ENCODE measurements at places on chromosomes 1 and 21.

DNA sequence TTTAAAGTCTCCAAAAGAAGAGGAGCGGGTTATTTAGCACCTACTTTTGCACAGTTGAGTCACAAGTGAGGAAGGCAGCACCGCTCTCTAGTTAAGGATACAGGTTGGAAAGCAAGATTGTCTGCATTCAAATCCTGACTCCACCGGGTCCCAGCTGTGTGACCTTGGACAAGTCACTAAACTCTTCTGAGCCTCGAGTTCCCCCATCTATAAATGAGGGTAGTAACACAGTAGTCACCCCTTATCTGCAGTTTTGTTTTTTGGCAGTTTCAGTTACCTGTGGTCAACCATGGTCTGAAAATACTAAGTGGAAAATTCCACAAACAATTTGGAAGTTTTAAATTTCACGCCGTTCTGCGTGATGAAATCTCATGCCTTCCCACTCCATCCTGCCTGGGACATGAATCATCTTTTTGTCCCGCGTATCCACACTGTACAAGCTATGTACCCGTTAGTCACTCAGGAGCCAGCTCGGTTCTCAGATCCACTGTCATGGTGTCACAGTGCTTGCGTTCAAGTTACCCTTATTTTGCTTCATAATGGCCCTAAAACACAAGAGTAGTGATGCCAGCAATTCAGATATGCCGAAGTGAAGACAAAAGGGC lies 49.4 kb downstream of the CAPZB start:
- DNase-seq = no peak

DNA sequence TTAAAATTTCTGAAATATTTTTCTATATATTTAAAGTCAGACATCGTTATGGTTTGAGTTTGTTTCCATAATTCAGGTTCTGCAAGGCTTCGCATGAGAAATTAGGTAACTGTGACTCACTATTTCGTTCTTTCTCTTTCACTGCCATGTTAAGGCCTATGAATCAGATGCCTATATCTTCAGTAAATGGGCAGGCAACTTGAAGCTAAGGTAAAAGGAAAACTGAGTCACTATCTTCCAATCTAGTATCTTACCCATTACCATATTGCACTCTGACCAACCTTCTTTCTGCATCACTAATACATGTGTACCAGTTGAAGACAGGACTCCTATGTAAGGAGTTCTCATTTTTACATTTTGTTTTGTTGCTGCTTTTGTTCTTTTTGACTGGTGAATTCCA lies 37.8 kb downstream of the PYHIN1 start:
- DNase-seq = no peak

GRCh38 chr1:230381049-230381467 lies 45.1 kb downstream of the PGBD5 start:
- no peak for DNase-seq

DNA sequence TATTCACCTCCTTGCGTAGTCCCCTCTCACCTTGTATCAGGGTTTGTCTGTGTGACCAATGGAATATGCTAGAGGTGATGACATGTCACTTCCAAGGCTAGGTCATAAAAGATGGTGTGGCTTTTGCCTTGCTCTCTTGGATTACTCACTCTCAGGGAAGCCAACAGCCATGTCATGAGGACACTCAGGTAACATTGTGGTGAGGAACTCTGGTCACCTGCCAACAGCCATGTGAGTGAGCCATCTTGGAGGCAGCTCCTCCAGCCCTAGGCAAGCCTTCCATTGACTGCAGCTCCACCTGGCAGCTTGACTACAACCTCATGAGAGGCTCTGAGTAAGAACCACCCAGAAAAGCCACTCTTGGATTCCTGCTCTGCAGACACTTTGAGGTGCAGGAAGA lies 11.0 kb upstream of the HEYL start:
- DNase-seq = no peak

DNA sequence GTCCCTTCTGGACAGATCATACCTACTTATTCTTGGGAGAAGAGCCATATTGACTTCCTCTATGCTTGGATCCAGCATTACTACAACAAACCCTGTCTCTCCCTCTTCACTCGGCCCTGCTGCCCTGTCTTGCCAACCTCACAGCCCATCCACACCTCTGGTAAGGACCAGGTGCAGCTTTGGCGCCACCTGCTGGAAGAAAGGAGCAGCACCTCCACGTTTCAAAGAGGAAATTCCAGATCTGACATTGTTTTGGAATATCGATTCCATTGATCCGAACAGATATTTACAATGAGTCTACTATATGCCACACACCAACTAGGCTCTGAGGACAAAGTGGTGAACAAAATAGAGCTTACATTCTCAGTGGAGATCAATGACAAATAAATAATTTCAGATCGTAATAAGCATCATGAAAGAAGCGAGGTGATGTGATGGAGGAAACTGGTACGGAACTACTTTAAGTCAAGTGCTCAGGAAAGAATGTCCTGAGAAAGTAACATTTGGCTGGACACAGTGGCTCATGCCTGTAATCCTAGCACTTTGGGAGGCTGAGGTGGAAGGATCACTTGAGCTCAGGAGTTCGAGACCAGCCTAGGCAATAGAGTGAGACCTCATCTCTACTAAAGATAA lies 18.7 kb downstream of the MFSD2A start:
- DNase-seq = peak; percentile 81

DNA sequence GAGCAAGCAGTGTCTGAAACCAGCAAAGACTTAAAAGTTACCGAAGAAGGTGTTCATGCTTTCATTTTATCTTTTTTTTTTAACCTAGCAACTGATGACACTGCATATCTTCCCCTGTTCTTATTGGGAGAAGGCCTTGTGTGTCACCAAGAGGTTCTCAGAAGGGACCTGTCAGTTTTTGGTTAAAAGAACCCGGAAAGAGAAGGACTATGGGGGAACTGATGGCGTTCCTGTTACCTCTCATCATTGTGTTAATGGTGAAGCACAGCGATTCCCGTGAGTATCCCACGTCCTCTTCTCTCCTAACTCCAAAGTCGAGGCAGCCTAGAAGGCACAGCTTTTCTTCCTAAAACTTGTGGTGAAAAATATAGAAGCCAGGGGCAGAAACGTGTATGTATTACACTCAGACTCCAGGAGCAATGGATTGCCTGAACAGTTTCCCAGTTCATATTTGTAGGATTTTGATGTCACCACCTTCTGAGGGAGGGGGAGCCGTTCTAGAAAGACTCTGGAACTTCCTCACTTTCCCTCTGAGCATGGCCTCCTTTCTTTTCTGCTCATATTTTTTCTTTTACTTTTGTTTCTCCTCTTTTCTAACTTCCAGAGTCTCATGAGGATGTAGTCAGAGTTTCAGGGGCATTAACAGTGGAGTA lies at the start of gene MR1:
MR1 (plus strand) TSS at position 185 of the 653 bp plus-strand sequence; CDS start at position 210, 25 bp downstream.
- peak; percentile 68 for DNase-seq

- DNase-seq = no peak
Measured at GRCh38 chr1:15029036-15029435, 124.5 kb upstream of the TMEM51 start.

DNA sequence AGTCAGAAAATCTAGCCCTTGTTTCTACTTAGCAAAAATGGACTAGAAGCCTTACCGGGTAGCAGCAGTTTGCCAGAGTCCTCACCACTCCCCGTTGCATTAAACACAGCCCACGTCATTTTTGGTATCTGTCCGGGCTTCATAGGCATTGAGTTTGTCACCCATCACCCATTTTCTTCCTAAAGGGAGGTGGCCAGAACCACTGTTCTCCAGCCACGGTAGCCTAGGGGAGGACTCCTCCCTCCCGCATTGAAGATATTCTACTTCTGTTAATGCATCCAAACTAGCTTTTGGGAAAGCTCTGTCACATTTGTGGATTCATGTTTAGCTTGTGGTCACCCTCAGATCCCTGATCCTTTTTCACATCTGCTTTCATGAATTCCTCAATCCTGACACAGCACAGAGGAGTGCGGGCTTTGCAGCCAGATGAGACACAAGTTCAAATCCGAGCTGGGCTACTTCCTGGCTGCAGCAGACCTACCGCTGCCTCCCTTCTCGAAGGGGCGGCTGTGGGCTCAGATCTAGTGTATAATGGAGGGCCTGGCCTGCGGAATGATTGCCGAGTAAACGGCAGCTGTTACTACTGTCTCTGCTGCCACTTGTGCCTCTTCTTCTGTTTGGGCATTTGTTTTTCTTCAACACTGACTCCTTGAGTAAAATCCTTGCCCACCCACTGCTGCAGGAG lies 63.2 kb upstream of the EFHD2 start:
- DNase-seq = no peak
